ENCODE measurements at places on chromosomes 1 and 21.

- no peak for DNase-seq
Measured at GRCh38 chr1:89631816-89632656, 884 bp upstream of the LRRC8C start.

DNA sequence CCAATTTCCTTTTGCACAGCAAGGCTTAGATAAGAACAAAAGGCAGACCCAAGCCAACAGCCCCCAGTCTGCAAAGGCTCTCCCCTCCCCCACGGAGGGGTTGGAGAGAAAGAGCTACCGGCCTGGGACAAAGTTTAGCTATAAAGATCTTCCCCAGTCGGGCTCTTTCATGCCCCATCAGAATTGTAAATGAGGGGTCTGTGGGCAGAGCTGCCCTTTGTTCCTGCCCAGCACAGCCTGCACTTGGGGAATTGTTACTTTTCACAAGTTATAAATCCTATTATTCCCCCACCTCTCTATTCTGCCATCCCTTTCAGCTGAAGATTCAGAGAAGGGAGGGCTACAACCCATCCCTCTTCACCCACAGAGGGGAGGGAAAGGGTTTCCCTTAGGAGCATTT lies 3.5 kb downstream of the MYCL start:
- no peak for DNase-seq

GRCh38 chr1:218617986-218618385 lies 272.9 kb downstream of the TGFB2 start:
- no peak for DNase-seq

DNA sequence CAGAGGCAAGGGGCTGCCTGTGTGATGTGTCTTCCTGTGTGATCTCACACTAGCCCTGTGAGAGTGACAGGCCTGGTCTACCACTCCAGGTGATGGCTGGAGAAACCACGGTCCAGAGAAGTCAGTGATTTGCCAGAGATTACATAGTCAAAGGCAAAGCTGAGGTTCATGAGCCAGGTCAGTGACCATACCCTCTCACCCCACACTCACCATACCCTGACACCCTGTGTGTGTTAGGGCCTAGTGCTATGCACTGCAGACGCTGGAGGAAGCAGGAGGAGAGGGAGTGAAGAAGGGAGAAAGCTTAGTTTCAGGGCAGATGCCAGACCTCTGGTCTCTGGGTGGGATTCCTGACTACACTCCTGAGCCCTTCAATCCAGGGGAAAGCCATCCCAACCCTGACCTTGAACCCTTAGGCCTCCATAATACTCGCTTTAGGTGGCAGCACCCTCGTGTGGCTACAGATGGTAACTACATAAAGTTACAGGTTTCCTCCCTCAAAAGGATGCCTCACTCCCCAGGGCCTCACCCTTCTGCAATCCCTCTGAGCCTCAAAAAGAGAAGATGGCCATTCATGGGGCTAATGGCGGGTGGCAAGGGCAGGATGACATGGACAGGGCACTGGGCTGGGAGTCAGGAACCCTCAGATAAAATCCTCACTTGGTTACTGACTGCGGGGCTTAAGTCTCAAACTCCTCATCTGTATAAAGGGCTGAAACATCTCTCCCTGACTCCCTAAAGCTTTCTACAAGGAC lies 20.8 kb upstream of the SDC3 start:
- peak; percentile 39 for DNase-seq

GRCh38 chr1:11342621-11343032 lies 69.6 kb downstream of the UBIAD1 start:
- no peak for DNase-seq

GRCh38 chr1:161887730-161888287 lies 121.7 kb downstream of the ATF6 start:
- no peak for DNase-seq

DNA sequence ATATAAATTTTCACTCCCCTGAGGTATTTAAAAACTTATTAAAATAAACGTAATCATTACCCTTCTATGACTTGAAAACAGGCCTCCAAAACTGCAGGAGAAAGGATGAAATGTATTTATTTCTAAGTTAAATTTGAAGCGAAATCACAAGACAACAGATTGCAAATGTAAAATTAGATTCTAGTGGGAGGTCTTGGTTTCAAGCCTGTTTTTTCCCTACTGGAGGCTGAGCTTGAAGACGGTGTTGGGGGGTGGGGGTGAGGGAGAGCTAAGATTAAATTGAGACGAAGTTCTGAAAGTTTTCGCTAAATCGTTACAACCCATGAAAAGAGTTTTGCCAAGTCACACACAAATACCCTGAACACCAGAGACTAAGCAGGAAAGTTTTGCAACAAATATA lies 68.2 kb downstream of the TIAM1 start:
- no peak for DNase-seq

DNA sequence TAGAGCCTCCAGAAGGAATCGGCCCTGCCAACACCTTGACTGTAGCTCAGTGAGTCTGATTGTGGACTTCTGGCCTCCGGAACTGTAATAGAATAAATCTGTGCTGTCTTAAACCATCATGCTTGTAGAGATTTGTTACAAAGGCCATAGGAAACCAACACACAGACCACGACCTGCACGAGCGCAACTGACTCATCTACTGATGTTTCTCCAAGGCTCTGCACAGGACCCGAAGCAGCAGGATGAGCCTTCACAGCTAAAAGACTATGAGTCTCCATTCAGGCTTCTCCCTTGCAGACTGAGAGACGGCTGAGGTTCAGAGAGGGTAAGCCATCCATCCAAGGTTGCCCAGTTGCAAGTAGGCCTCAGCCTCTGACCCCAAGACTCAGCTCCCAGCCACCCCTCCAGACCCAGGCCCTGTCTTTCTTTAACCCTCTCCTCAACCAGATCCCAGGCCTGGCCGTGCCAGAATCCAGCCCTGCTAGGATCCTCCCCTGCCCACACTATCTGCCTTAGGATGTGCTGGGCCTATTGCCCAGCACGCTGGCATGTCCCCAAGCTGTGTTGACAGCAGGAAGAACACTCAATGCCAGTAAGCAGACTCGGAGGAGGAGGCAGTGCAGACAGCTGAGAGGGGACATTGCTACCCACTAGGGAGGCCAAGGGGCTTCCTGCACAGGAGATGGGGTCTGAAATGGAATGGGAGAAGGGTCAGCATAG lies 109.0 kb downstream of the HMGB4 start:
- peak; percentile 63 for DNase-seq

DNA sequence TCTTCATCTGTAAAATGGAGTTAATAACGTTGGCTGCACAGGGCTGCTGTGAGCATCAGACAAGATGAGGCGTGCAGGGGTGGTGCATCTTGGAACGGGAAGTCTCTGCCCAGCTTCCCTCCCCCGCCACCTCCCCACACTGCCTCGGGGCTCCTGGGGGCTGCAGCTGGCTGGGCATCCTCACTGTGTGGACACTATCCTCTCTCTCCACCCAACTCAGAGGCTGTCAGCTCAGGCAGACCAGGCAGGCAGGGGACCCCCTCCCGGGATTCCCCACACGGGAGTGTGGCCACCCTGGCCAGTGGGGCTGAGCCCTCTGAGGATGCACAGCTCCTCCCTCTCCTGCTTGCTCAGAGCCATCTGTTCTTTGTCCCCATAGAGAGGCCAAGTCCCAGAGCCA lies 122.7 kb downstream of the CCDC185 start:
- no peak for DNase-seq

- no peak for DNase-seq
Measured at GRCh38 chr1:2447276-2448097, 28.6 kb upstream of the PLCH2 start.

DNA sequence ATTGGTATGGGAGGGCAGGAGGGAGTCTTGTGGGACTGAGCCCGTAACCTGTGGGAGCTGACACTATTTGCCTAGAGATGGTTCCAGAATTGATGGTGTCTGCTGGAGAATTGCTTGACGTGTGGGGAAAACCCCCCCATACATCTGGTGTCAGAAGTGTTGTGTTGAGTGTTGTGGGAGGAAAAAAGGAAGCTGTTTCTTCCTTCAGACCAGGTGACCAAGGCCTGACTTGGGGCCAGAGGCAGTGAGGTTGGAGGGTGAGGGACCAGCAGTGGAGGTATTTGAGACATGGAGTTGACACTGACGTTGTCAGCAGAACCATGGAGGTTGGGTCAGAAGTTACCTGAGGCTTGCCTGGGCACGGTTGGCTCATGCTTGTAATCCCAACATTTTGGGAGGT lies 8.3 kb downstream of the SHISAL2A start:
- DNase-seq: no peak

DNA sequence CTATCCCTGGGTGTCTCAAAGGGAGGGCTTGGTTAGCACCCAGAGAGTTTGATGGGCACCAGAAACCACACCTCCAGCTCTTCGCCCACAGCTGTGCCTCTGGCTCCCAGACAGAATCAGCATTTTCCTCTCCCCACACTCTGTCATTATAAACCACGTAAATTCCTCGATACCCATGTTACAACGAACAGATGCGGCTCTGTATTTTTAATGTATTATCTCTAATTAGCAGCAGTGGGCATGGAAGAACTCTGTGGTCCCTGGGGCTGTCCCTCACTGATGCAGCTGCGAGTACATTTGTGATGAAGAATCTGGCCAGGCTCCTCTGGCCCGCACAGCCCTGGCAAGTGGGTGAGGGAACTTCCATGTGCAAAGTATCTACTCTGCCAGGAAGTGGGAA lies 10.8 kb downstream of the HMGB4 start:
- DNase-seq: no peak

DNA sequence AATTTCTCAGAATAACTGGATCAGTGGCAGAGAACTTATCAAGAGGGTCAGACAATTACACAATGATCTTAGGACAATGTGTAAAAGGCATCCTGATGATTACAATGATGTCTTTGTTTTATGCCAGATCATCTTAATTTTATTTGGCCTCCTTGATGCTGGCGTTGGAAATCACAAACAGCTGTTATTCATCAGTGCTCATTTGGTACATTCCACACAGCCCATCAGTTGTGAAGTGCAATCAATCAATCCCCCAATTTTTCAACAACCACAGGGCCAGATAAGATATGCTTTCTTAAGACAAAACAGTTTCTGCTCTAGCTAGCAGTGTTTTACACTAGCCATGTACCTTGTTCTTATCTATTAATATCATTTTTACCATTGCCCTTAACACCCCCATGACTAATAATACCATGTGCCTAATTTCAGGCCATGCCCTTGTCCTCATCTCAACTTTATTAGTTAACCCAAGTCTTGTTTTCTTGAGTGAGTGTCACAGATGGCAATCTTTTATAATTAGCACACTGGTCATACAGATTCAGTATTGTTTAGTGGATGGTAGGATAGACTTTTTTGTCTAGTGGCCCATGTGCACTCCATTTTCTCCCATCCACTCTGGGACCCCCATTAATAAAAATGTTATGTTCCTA lies 40.8 kb upstream of the COL24A1 start:
- DNase-seq: peak; percentile 83

DNA sequence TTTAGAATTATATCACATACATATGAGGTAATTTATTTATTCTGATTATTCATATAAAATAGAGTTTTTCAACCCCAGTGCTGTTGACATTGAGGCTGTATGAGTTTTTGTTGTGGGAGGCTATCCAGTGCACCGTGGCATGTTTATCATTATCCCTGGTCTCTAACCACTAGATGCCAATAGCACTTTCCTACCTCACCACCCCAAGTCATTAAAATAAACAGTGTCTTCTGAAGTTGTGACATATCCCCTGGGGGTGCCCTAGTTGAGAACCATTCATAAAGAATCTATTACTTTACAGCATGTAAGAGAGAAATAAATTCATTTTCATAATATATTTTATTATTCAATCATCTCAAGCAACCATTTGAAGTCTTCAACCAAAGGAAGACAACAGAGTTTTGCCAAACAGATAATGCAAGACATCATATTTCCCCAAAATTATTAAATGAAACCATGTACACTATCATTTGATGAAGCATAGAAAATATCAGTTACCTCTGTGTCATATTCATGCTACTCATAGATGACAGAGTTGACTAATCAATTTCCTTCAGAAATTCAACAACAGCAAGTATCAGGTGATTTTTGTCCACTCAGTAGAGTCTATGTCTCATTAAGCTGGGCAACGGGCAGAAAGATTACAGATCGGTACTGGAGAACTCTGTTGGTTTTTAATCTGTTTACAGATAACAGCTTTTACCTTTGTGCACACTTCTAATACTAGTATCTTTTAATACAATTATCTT lies 39.5 kb upstream of the RGS1 start:
- DNase-seq: no peak

- DNase-seq: peak; percentile 33
Measured at GRCh38 chr1:106517224-106517623, 539.2 kb upstream of the PRMT6 start.

- DNase-seq: no peak
Measured at GRCh38 chr1:186550832-186551231, 89.9 kb upstream of the PDC start.

- DNase-seq: no peak
Measured at GRCh38 chr21:38734646-38735365, 70.9 kb upstream of the ETS2 start.

- peak; percentile 29 for DNase-seq
Measured at GRCh38 chr1:167935216-167936067, 1.0 kb upstream of the DCAF6 start.

Measured in fibroblast of skin of abdomen (primary cell).